ENCODE measurements at places on chromosomes 16 and 17.
A peak's percentile ranks its signal among the peaks of the same experiment; 100 is the strongest.

DNA sequence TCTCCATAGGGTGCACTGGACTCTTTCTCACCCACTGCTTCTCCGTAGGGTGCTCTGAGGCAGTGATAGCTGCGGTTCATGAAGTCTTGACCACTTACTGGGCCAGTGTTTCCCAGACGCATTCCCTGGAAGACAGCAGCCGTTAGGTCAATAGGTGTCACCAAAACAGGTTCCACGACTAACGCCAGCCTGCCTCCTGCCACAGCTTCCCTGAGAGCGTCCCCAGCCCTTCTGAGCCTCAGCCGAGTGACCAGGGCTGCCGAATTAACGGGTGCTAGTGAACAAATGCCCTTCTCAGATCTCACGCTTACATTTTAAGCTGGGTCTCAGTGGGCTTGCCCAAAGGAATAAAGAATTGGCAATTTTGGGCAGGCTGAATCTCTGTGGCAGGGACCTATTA lies 188.7 kb upstream of the TNRC6C start:
- no peak for DNase-seq

DNA sequence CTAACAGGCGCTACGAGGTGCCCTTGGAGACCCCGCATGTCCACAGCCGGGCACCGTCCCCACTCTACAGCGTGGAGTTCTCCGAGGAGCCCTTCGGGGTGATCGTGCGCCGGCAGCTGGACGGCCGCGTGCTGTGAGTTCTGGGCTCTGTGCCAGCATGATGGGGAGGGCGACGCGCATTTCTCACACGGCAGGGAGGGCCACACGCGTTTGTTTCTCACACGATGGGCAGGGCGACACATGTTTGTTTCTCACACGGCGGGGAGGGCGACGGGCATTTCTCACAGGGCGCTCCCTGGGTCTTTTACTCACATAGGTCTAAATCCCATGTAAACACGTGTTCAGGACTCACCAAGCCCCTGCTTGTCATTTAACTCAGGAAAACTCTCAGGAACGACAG lies 4.4 kb downstream of the GAA start:
- DNase-seq, result peak; percentile 27

DNA sequence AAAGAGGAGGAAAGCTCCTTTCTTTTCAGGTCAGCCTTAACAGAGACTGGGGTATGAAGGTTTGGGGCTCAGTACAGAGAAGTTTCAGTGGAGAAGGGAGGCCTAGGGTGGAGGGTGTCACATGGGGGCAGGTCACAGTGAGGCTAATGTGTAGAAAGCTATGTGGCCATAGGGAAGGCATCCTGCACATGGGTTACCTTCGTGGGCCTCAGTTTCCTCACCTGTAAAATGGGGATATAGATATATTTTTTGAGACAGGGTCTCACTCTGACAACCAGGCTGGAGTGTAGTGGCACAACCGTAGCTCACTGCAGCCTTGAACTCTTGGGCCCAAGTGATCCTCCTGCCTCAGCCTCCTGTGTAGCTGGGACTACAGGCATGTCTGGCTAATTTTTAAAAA lies 41.8 kb downstream of the EMP2 start:
- no peak for DNase-seq

GRCh38 chr16:21001262-21001661 lies 100.7 kb downstream of the LYRM1 start:
- DNase-seq, result peak; percentile 26

GRCh38 chr16:87422106-87422505 lies 30.0 kb downstream of the MAP1LC3B start:
- DNase-seq, result no peak

DNA sequence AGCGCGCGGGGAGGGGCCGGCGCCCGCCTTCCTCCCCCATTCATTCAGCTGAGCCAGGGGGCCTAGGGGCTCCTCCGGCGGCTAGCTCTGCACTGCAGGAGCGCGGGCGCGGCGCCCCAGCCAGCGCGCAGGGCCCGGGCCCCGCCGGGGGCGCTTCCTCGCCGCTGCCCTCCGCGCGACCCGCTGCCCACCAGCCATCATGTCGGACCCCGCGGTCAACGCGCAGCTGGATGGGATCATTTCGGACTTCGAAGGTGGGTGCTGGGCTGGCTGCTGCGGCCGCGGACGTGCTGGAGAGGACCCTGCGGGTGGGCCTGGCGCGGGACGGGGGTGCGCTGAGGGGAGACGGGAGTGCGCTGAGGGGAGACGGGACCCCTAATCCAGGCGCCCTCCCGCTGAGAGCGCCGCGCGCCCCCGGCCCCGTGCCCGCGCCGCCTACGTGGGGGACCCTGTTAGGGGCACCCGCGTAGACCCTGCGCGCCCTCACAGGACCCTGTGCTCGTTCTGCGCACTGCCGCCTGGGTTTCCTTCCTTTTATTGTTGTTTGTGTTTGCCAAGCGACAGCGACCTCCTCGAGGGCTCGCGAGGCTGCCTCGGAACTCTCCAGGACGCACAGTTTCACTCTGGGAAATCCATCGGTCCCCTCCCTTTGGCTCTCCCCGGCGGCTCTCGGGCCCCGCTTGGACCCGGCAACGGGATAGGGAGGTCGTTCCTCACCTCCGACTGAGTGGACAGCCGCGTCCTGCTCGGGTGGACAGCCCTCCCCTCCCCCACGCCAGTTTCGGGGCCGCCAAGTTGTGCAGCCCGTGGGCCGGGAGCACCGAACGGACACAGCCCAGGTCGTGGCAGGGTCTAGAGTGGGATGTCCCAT lies 232.8 kb downstream of the SEC14L1 start:
- DNase-seq, result no peak

DNA sequence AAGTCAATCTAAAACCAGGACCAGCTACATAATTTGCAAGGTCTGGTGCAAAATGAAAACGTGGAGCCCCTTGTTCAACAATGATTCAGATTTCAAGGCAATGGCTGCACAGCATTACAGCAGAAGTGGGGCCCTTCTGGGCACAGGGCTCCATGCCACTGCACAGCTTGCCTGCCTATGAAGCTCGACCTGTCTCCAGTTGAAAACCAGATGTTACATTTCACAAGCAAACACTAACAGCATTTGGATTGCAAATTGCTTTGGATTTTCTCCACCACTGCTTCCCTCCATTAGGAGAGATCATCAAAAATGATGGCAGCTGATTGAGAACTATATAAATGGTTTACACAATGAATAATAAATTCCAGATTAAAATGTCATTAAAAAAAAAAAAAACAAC lies 551.4 kb upstream of the ZFHX3 start:
- DNase-seq, result no peak

- no peak for DNase-seq
Observed at GRCh38 chr17:57369509-57369945, 113.2 kb downstream of the MSI2 start.

- peak; percentile 84 for DNase-seq
Observed at GRCh38 chr16:24010440-24011089, 174.8 kb downstream of the PRKCB start.
